Stimulated activated CD8-positive, alpha-beta memory T cell treated with anti-CD3 and anti-CD28 coated beads, Interleukin-7, amount 100 ng/mL, for 48 hours (primary cell): ENCODE measurements at places on chromosomes 16 and 17.

DNA sequence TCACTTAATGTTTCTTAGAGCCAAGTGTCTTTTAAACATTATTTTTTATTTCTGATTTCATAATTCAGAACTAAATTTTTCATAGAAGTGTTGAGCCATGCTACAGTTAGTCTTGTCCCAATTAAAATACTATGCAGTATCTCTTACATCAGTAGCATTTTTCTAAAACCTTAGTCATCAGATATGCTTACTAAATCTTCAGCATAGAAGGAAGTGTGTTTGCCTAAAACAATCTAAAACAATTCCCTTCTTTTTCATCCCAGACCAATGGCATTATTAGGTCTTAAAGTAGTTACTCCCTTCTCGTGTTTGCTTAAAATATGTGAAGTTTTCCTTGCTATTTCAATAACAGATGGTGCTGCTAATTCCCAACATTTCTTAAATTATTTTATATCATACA, 13.6 kb upstream of the BCAS3 start:
- no peak for DNase-seq

- no peak for DNase-seq
Observed at GRCh38 chr17:54277868-54278267, 455.1 kb downstream of the KIF2B start.

- no peak for DNase-seq
Observed at GRCh38 chr17:47708864-47709541, 15.0 kb downstream of the TBKBP1 start.

DNA sequence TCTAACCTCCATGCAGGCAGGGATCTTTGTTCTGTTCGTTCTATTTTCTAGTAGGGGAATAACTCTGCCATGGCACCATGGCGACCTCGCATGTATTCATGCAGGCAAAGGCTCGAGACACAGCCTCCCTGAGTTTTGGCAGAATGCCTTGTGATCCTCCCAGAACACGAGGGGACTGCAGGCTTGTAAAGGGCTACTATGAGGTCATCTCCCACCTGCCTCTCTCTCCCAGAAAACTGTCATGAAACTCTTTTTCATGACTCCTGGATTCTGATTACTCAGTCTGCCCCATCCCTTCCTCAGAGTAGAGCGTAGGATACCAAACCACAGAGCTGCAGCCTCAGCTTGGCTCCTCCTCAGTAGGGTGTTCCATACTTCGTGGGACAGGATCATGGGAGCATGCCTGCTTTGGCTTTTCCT, 64.3 kb downstream of the IGF2BP1 start:
- no peak for DNase-seq

- DNase-seq: no peak
Observed at GRCh38 chr17:48621410-48622392, 4.5 kb downstream of the HOXB9 start.

- DNase-seq: peak; percentile 62
Observed at GRCh38 chr17:43846221-43846712, 709 bp upstream of the CD300LG start.

DNA sequence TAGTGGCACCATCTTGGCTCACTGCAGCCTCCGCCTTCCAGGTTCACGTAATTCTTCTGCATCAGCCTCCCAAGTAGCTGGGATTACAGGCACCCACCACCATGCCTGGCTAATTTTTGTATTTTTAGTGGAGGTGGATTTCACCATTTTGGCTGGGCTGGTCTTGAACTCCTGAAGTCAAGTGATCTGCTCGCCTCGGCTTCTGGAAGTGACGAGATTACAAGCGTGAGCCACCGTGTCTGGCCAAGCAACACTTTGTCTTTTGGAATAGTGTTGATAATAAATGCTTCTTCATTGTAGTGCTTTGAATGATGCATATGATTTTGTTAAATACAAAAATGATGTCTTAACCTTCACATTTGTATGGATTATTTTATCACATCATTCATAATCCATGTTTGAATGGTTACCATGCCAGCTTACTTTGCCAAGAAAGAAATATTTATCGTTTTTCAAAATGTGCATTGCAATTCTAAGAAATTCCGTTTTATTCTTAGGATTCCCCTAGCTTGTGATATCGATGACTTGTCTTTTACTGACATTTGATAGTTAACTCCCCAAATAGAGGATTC, 29.1 kb downstream of the USP10 start:
- DNase-seq: no peak

- no peak for DNase-seq
Observed at GRCh38 chr16:82195917-82196494, 26.0 kb upstream of the MPHOSPH6 start.

DNA sequence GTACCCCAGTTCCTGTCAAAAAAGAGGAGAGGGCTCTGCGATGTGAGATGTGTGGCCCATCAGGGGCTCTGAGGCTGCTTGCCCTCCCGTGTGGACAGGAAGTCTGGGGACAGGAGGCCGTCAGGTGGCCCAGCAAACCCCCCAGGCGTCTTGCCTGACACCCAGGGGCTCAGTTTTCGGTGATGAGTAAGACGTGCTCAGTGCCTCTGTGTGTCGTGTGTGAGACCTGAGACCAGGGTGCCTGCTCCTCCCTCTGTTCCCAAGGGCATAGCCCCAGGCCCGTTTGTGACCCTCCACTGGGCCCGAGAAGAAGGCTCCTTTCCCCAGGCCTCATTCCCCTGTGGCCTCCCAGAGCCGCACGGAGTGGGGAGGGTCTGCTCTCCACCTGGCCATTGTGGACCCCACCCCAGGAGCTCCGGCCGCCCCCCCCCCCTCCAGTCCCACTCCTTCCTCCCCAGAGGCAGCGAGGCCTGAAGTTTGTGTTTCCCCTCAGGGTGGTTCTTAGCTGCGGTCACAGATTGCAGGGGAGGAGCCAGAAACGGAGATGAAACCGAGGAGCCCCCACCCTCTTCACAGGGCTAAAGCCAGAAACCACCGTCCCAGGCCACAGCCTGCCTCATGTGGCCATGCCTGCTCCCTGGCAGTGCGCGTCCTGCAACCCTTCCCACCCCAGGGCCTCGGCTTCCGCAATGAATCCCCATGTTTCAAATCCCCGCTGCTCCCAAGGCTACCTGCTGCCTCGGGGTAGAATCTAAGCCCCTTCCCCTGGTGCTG, 4.9 kb upstream of the ACTG1 start:
- no peak for DNase-seq

- DNase-seq: no peak
Observed at GRCh38 chr16:69936751-69937211, 14.4 kb upstream of the CLEC18A start.
